NCI-H146 (cell line): ENCODE measurements at places on chromosomes 4 and X.

DNA sequence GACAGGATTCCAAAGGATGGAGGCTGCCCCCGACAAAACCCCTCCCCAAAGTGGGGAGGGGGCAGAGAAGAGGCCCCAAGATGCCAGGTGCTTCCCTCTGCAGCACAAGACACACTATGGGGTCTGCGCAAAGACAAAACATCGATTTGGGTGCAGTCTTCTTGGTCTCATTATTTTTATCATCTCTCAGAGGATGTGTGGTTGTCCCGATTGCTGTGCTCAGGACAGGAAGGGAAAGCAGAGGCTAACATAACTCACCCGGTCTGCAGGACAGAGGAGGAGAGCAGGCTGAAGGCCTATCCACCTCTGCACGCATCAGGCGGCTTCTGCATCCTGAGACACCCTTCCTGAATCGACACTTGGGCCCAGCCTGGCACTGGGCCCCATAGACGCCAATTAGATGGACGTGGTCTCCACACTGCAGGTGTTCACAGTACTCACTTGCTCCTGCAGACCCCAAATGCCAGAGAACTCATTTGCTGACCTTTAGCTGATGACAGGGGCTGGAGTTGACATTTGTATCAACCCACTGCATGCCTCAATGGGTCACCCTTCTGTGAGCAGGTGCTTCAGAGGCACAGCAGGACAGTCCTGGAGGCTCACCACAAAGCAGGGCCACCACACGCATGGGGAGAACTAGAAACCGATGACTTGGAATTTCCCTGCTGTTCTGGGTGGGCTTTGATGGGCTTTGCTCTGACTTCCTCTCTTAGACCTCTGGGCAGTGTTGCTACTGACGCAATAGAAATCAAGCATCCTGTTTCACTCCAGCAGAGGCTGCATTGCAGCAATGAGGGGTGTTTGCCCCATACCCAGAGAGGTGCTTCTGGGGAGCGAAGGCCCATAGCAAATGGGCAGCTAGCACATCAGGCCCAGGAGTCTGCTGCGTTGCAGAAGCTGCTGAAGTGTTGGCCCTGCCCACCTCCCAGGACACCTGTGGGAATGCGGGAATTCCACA is 96.3 kb upstream of the ENPP6 start:
- no peak for DNase-seq

GRCh38 chr4:184444953-184445309 is 29.4 kb downstream of the IRF2 start:
- DNase-seq = no peak

DNA sequence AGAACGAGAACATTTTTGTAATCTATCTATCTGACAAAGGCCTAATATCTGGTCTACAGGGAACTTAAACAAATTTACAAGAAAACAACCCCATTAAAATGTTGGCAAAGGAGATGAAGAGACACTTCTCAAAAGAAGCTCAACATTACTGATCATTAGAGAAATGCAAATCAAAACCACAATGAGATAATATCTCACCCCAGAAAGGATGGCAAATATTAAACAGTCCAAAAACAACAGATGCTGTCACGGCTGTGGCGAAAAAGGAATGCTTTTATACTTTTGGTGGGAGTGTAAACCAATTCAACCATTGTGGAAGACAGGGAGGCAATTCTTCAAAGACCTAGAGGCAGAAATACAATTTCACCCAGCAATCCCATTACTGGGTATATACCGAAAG is 2284.8 kb downstream of the ARAP2 start:
- no peak for DNase-seq

GRCh38 chr4:169333265-169333664 is 62.5 kb upstream of the SH3RF1 start:
- no peak for DNase-seq

GRCh38 chrX:55796496-55796895 is 78.9 kb downstream of the RRAGB start:
- DNase-seq = no peak

DNA sequence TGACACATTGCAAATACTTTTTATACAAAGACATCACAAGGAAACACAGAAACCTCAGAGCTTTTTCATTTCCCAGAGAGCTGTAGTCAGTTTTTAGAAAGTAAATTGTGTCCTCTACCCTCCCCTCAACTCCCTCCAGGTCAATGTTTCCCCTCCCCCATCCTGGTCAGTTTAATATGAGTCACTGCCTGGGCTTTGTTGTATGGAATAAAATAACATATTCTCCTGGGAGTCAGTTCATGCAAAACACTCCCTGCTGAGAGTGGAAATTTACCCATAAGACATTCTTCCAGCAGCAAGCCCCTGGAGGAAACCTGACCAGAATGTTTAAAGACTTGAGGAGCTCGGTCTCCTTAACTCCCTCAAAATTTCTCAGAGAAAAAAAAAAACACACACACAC is 270.1 kb upstream of the LDB2 start:
- DNase-seq = no peak

DNA sequence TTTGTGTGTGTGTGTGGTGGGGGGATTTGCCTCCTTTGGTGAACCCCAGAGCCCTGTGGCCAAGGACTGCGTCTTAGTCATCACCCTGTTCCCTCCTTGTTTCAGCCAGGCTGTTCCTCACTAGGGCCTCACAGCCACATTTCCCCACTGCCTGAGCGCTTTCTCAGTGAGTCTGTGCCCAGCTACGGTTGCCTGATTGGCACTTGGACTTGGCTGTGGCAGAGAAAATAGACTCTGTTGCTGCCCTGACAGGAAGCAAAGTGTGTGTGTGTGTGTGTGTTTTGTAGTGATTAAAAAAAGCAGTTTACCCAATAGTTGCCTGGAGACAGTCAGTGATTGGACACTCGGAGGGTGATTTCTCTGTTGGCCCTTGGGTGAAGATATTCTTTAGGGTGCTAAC is 113.0 kb downstream of the UCHL1 start:
- no peak for DNase-seq

DNA sequence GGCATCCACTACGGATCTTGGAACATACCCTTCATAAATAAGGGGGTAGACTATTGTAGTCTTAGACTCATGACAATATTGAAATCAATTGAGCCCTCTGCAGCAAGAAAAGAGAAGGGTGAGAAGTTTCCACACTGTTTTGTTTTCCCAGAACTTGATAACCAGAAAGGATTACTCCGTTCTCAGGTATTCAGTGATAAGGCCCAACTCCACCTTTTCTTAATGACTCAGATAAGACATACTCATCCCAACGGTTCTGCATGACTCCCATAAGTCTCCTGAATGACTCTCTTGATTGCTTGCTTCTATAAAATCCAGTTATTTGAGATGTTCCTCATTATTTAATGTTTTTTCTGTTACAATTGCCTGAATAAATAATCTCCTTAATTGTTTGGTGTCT is 111.7 kb downstream of the PABPC4L start:
- no peak for DNase-seq

- no peak for DNase-seq
Observed at GRCh38 chrX:44914532-44915198, 41.7 kb downstream of the KDM6A start.

DNA sequence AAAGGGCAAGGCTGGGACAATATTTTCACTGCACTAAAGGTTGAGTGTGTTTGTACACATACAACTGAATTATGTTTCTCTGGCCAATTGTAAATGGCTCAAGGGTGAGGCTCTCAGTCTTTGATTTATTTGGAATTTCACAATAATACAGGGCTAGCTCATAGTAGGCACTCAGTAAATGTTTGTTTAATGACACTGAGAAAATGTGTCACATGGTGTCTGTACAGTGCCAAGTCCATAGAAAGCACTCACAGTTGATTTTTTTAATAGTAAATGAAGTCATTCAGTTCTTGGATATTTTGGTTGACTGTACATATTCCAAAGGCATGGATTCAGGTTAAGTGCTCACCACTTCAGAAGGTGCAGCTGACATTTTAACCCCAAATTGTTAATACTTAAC is 176.4 kb downstream of the IL1RAPL2 start:
- DNase-seq = no peak

DNA sequence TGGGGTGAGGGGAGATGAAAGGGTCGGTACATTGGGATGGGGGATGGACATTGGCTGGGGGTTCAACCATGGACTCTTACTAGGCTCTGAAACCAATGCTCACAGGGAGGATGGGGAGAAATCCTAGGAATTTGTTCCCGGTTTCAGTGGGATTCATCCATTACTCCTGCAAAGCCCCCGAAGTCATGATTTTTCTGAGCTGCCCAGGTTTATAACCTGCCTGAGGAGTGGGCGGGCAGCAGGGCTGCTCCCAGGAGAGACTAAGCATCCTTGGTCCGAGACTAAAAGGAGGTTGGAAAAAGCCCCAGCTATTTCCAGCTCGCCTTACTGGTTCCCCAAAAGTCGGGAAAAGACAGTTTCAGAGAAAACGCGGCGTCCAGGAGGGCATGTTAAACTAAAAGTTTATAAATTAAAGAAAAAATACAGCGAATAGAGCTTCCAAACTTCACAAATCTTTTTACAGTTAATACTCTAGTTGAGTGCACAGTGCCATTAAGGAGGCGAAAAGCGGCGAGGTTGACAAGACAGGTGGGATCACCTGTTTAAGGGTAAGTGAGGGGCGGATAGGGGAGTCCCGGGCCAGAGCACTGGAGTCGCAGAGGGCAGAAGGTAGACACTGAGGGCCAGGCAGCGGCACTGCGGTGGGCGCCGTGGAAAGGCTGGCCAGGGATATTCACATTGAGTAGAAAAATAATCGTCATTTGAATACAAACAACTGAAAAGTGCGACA is 3.7 kb downstream of the NKX3-2 start:
- no peak for DNase-seq

GRCh38 chr4:14768449-14768848 is 233.8 kb upstream of the CPEB2 start:
- DNase-seq = no peak

DNA sequence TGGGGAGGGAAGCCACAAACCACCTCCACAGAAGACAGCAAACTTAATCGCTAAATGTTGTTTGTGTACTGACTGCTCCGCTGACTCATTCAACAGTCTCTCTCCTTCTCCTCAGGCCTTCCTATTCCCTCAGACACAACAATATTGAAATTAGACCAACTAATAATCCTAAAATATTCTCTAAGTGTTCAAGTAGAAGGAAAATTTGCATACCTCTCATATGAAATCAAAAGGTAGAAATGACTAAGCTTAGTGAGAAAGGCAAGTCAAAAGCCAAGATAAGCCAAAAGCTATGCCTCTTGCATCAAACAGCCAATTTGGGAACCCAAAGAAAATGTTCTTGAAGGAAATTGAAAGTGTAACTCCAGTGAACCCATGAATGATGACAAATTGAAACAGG is 75.7 kb upstream of the ARHGAP24 start:
- DNase-seq = no peak

DNA sequence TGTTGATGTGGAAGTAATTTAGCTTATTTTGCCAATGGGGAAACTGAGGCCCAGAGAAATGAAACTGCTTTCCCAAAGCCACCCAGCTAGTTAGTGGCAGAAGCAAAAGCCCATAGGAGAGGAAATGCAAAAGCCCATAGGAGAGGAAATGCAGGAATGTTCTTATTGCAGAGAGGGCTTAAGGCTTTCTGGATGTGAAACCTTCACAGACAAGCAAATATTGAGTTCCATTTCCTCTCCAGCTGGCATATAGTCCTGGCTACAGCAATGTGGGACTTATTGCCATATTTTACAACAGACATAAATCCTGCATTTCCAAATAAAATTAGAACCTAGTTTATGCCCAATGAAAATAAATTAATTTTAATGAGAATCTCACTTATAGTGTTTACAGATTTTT is 69.7 kb downstream of the TMEM154 start:
- no peak for DNase-seq

GRCh38 chrX:131331152-131331551 is 42.0 kb upstream of the IGSF1 start:
- DNase-seq = peak; percentile 52

DNA sequence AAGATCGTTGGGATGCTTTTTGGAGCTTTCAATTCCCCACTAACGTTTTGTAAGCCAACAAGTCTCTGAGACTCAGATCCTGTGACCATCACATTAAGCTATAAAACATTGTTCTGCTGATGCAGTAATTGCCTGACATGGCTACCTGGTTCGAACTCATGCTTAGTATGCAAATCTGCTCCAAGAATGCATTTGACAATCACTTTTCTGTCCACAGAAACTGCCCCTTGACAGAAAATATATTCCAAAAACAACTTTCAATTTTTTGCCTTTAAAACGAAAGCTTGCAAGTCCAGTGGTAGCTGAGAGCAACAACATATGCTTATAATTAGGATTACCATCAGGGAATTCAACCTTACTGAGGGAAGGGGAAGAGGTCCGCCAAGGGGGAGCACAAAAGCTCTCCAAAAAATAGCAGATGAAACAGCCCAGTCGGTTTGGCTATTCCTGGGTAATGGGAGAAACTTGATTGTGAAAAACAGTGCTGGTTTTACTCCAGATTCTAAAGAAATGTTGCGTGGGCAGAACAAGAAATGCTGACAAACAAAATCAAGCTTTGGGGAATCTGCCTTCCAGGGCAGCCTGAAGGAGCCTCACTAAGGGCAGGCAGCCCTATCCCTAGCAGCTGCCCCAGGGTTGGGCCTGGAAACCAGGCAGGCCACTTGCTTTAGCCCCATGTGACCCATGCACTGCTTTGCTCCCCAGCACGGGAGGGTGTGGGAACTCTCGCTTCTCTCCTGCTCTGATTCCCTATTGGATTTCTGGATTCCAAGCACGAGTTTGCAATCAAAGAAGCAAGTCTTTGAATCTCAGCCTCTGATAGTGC is 160.7 kb upstream of the LDB2 start:
- DNase-seq = no peak

DNA sequence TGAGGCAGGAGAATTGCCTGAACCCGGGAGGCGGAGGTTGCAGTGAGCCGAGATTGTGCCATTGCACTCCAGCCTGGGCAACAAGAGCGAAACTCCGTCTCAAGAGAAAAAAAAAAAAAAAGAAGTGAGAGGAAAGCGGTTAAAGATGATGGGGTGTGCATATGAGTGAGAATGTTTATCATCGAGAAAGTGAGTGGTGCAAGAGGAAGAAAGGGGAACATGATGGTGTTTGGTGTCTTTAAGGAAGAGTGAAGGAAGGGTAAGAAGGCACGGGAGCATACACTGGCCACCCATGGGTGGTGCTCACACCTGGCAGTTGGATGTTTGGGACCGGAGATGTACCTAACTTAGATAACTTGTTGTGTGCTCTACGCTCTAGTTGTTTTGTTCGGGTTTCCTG is 62.2 kb downstream of the STOX2 start:
- DNase-seq = no peak

- DNase-seq = no peak
Observed at GRCh38 chrX:10233173-10233572, 76.4 kb downstream of the CLCN4 start.

- DNase-seq = no peak
Observed at GRCh38 chrX:44344194-44344593, 722 bp upstream of the EFHC2 start.

DNA sequence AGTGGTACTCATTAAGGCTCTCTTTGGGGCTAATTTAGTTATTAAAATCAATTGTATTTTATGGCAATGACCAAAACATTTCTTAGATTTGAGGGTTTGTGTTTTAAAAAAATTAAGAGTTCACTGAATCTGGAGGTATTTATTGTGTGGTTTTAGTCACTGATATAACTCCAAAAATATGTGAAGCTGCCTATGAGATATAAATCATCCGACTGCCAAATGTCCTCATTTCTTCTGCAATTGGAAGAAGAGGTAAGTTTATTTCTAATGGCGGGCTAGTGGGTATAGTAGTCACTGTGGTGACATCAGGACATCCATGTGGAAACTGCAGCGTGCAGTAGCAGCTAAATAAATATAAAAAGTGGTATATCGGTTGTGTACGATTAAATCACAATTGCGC is 205.5 kb downstream of the MID1 start:
- no peak for DNase-seq

GRCh38 chrX:145953628-145954027 is 136.0 kb downstream of the SLITRK2 start:
- DNase-seq = no peak

- DNase-seq = peak; percentile 44
Observed at GRCh38 chr4:100838286-100838685, 320.5 kb upstream of the EMCN start.

GRCh38 chr4:1384675-1385372 is 21.4 kb downstream of the NKX1-1 start:
- DNase-seq = no peak
